ENCODE measurements at places on chromosomes 7 and 10.
A peak's percentile ranks its signal among the peaks of the same experiment; 100 is the strongest.

GRCh38 chr10:62459500-62459899 is 85.3 kb downstream of the ZNF365 start:
- no peak for DNase-seq

DNA sequence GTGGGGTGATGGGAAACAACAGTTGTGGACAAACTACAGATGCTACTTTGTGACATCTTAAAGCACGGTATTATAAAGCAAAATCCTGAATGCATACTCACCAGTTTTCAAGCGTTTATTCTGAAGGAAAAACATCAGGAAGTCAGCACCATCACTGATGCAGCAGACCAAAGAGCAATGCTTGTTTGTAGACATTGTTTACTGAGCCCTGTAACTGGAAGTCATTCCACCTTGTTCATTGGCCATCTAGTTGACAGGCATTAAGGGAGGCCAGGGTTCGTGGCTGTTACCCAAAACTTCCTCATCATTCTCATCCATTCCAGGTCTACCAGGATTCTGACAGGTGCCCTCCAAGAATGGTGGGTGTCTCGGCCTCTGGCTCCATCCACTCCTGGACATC is 55.3 kb upstream of the FAM204A start:
- DNase-seq: no peak

GRCh38 chr7:35712563-35713226 is 17.8 kb upstream of the HERPUD2 start:
- DNase-seq: no peak

DNA sequence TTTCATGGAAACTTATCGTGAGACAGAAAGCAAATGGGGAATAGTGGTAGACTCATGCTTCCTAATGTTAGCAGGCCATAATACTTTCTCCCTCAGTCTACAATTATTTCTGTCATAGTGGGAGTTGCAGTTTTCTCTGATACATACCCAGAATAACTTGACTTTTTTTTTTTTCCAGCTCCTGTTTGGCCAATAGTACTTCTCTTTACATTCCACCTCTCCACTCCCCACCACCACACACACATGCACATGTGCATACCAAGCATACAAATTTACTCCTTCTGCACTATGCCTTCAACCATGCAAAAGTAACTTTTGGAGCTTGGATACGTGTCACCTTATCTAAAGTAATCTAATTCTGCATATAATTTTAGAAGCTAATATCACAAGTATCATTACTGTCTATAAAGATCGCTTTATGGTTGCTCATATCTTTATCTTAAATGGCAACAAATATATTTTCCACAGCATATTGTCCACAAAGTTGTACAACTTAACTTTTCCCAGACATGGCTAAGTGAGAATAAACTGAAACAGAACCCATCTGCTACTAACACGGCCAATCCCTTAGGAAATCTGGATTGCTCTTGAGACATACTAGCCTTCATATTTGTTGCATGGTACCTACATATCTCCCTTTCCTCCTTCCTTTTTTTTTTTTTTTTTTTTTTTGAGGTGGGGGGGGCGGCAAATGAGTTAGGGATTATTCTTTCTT is 49.0 kb downstream of the TES start:
- DNase-seq: peak; percentile 80

DNA sequence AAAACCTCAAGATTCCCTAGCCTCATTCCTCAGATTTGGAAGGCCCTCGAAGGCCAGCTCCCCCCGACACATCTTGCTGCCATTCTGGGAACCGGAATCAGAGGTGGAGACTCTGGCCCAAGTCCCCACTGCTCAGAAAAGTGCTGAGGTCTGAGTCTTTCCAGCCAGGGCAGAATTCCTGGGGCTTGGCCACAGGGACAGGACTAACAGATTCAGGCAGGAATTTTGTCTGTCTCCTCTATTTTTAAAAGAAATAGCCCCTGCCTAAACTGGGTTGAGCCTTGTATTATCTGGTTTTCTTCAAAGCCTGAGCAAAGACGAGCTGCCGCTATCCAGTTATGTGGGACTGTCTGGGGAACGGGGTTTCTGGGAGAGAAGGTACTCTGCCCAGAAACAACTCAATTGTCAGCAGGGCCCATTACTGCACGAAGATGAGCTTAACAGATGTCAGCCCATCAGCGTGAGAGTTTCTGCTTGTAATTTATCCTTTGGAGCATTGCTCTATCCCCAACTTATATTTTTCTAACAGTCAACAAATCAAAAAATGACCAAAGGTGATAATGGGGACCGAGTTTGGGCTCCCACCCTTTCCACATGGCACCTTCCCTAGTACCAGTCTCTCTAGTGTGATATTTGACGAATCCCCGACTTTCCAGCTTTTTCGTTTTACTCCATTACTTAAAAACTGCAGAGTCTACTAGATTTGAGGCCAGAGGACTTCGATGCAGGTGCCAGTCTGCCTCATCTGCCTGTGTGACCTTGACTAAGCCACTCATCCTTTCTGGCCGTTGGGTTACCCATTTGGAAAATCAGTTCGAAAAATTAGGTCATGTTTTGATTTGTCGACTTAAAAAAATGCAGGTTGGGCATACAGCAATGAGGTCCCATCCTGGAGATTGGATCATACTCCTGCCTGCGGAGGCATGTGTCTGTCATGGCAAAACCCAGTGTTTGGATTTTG is 110.9 kb downstream of the WDR11 start:
- DNase-seq: no peak

GRCh38 chr7:91796122-91796521 is 84.4 kb downstream of the MTERF1 start:
- DNase-seq: no peak

DNA sequence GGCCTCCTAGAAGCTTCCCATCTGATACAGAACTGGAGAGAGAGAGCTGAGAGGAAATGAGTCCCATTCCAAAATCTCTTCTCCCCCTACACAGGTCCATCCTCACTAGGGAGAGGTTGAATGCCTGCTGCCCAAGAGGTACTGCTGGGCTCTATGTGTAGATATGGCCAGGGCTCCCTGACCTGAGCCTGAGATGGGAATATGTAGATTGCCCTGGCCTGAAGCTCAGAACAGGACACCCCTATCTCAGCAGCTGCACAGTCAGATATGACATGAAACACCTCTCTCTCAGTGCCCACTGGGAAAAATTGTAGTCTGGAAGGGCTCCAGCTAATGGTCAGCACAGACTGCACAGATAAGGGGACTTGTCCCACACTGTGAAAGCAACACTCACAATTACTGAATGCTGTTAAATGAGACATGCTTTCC is 3.1 kb upstream of the IFIT1B start:
- no peak for DNase-seq

DNA sequence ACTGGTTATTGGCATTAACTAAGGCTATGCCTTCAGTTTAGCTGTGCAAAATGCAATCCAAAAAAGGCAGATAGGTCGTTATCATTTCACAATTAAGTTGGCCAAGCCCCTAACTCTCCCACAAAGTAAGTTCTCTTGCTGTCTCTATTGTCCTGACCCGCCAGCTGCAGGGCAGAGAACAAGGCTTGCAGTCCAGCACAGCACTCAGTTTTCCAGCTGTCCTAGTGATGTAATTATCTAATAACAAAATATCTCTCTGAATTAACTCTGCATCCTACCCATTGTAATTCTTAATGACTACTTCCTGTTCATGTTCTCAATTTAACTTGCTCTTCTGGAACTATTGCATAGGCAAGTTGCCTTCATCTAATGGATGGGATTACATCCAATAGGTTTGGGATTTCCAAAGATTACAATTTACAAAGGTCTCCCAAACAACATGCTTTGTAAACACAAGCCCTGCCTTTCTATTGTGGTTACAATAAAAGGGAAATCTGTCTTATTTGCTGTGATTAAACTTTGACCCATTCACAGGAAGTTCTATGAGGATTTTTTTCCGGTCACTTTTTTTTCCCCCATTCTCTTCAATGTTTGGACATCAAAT is 55.2 kb downstream of the CDK6 start:
- no peak for DNase-seq

GRCh38 chr7:70595370-70595754 is 536.6 kb upstream of the GALNT17 start:
- no peak for DNase-seq

- peak; percentile 60 for DNase-seq
Observed at GRCh38 chr10:32210306-32211045, 136.5 kb downstream of the EPC1 start.

GRCh38 chr10:88980800-88981199 is 9.8 kb upstream of the FAS start:
- DNase-seq: no peak

GRCh38 chr10:56240471-56240870 is 120.6 kb downstream of the ZWINT start:
- DNase-seq: no peak

GRCh38 chr10:119030421-119031250 is 1.1 kb downstream of the NANOS1 start:
- DNase-seq: peak; percentile 29

GRCh38 chr10:102285133-102285532 is 39.8 kb downstream of the GBF1 start:
- no peak for DNase-seq

GRCh38 chr10:101875068-101875688 is 31.6 kb upstream of the KCNIP2 start:
- DNase-seq: no peak

DNA sequence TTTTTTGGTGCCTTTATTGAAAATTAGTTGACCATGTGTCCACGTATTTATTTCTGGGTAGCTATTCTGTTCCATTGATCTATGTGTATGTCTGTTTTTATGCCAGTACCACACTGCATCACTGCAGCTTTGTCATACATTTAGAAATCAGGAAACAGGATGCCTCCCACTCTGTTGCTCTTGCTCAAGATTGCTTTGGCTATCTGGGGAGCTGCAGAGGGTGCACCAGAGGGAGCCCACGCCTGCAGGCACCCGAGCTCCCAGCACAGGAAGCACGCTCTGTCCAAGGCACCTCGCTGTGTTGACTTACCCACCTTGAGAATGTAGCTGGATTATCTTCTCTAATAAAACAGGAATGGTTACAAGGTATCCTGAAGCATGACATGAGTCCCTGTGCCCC is 301.7 kb downstream of the TCERG1L start:
- no peak for DNase-seq

DNA sequence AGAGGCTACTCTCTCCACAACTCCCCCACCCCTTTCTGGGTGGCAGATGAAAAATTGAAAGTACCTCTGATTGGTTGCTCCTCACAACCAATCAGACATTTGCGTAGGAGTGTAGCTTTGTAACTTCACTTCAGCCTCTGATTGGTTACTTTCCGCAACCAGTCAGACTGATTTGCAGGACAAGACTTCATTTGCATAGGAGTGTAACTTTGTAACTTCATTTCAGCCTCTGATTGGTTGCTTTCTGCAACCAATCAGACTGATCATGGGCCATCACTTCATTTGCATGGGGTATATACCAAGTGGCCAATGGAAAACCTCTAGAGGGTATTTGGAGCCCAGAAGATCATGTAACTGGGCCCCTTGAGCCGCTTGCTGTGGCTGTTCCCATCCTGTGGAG is 25.6 kb downstream of the CDNF start:
- peak; percentile 9 for DNase-seq

DNA sequence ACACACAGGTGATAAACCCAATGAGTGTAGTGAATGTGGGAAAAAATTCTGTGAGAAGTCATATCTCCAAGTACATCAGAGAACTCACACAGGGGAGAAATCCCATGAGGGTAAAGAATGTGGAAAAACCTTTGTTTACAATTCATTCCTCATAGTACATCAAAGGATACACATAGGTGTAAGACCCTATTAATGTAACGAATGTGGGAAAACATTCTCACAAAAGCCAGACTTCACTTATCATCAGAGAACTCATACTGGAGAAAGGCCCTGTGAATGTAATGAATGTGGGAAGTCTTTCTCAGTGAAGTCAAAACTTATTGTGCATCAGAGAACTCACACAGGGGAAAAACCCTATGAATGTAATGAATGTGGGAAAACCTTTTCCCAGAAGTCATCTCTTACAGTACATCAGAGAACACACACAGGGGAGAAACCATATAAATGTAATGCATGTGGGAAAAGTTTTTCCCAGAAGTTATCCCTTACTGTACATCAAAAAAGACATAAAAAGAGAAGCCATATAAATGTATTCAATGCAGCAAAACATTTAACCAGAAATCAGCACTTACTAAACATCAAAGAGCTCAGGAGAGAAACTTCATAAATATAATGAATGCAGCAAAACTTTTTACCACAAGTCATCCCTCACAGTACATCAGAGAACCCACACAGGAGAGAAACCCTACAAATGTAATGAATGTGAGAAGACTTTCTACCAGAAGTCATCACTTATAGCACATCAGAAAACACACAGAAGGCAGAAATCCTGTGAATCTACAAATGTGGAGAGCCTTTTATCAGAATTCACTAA is 49.8 kb downstream of the ZNF239 start:
- no peak for DNase-seq

Measured in fibroblast of skin of abdomen (primary cell).